ENCODE measurements at places on chromosomes 12 and 14.

DNA sequence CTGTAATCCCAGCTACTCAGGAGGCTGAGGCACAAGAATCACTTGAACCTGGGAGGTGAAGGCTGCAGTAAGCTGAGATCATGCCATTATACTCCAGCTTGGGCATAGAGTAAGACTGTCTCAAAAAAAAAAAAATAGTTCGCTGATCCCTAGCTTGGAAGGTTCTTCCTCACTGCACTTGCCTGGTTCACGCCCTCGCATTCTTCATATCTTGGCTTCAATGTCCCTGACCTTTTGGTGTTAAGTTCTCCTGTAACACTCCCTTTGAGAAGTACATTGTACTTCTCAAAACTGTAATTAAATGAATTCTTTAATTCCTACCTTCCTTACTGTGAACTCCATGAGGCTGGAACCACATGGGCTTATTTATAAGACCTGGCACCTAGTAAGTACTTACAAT is 16.5 kb upstream of the TPCN1 start:
- no peak for DNase-seq

DNA sequence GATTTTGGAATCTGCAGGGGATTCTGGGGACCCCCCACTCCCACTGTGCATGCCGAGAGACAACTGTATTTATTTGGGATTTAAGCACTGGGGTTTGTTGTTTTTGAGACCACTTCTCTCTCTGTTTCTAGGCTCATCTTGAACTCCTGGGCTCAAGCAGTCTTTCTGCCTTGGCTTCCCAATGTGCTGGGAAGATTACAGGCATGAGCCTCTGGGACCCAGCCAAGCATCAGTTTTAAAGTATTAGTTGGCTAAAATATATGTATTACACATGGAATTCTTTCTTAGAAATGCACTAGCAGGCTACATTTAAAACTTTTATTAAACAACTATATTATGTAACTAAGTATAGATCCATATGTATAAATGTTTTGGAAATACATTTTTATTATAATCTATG is 78.3 kb downstream of the AEBP2 start:
- DNase-seq: no peak

DNA sequence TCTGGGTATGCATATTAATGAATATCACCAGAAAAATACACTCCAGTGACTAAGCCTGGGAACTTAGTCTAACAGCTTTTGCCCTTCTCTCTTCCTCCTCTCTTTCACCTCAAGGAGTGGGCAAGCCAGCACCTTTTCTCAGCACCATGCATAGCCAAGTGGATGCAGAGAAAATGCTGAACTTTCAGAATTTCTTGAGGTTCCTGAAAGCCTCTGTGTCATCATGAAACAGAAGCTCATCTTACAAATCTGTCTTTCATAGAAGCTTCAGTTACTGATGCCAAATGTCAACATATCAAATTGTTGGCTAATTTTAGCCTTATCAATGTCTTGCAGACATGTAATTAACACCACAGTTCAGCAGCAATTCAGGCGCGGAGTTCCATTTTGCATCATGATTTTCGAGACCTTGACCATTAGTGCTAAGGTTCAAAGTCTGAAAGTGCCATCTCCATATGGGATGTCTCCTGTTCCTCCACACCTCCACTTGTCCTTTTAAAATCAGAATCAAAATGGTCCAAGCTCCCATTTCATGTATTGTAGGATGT is 51.1 kb upstream of the RPH3A start:
- DNase-seq: no peak

GRCh38 chr12:45050751-45051571 is at the start of gene DBX2:
Gene DBX2 (minus strand): TSS chr12:45051099. CDS start chr12:45050927, 172 bp downstream.
- DNase-seq: no peak

DNA sequence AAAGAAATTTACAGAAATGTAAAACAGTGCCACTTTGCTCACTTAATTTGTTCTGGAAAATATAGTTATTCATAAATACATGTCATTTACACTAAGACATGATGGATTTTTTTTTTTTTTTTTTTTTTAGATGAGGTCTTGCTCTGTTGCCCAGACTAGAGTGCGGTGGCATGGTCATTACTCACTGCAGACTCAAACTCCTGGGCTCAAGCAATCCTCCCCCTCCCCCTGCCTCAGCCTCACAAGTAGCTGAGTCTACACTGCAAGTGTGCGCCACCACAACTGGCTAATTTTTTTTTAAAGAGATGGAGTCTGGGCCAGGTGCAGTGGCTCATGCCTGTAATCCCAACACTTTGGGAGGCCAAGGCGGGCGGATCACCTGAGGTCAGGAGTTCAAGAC is 101.2 kb downstream of the PPP2R5C start:
- no peak for DNase-seq

DNA sequence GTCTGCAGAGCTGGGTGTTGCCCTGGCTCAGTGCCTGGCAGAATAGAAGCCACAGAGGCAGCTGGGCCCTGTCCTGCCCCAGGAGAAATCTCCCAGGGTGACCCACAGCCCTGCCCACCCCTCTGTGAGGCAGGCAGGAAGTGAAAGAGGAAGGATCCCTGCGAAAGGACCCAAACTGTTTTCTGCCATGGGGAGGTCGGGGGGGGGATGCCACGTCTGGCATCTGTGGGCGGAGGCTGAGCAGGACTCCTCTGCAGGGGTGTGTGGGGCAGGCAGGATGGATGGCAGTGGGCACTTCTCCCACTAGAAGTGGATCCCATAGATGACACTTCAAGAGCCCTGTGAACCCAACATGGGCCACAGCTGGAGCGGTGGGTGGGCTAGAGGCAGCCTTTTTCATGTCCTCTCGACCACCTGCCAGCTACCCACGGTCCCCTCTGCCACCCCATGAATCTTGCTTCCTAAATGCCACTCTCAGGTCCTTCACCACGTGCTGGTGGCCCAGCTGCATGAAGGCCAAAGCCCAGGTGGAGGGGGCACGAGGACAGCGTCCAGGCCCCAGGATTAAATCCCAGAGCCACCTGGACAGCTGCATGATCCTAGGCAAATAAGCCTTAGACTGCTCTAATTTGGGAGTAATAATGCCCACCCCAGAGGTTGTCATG is 3.6 kb downstream of the PAPLN start:
- DNase-seq: peak; percentile 59

DNA sequence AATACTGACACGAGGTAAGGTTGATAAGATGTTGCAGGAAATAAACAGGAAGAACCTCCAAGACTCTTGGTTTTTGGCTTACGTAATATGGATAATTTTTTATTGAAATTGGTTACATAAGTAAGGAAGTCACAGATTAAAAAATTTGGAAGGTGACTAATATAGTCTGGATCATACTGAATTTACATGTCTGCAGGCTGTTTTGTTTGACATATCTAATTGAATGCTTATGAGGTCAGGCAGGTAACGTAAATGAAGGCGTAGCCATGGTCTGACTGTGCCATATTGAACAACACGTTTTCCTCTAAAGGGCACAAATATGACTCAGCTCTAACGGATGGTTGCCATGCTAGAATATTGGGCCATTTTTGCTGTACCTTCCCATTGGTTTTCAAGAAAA is 648.1 kb upstream of the NOVA1 start:
- DNase-seq: no peak

GRCh38 chr12:84811291-84811690 is 101.3 kb downstream of the SLC6A15 start:
- DNase-seq: no peak

- no peak for DNase-seq
Measured at GRCh38 chr14:65502676-65503124, 90.2 kb downstream of the FUT8 start.

- DNase-seq: no peak
Measured at GRCh38 chr12:23576372-23576771, 373.1 kb downstream of the SOX5 start.

DNA sequence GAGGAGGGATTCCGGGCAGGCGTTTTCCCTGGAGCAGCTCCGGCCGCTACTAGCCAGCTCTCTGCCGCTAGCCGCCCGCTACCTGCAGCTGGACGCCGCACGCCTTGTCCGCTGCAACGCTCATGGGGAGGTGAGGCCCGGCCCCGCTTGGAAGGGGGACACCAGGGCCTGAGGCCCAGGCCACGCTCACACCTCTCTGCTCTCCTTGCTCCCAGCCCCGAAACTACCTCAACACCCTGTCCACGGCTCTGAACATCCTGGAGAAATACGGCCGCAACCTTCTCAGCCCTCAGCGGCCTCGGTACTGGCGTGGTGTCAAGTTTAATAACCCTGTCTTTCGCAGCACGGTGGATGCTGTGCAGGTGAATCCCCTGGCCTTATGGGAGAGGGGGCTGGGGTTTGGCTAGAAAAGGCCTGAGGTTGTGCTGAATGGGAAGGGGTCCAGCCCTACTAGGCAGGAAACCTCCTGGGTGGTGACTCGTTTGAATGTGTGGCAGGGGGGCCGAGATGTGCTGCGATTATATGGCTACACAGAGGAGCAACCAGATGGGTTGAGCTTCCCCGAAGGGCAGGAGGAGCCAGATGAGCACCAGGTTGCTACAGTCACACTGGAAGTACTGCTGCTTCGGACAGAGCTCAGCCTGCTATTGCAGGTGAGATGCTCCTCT is 597 bp downstream of the RNF31 start:
- DNase-seq: no peak

GRCh38 chr12:115758877-115759620 is 518.4 kb downstream of the MED13L start:
- DNase-seq: no peak

GRCh38 chr12:3379079-3379478 is 111.9 kb upstream of the PRMT8 start:
- DNase-seq: no peak

DNA sequence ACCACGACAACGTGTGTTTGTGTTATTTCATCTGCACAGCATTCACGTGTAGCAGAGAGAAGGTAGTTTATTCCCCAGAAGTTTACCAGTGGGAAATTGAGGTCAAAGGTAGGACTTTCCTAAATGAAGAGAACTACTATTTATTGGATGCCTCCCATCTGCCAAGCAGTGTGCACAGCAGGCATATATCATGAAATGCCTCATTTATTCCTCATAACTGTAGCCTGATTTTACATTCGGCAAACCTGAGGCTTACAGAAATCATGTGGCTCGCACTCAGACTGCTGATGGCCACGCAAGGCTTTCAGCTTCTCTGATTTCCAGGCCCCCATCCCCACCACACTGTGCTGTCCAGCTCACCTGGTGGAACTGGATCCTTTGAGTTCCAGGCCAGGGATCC is 33.5 kb downstream of the NTF3 start:
- no peak for DNase-seq

GRCh38 chr12:130917607-130918006 is 36.1 kb upstream of the ADGRD1 start:
- no peak for DNase-seq

DNA sequence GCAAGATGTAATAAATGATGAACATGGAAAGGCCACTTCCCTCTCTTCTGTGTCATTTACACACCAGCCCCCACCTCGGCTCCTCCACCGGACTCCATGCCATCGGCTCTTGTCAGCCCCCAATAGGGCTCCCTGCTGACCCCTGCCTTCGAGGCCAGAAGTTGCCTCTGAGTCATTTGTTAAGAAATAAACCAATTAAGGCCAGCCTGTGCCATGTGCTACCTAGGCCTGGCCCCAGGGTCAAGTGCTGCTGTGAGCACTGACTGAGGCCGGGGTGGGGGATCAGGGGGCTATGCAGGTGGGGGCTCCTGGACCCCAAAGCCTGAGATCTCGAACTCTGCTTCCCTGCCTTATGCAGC is 53.2 kb downstream of the TESC start:
- DNase-seq: no peak

- DNase-seq: no peak
Measured at GRCh38 chr14:60945984-60946383, 34.9 kb downstream of the TRMT5 start.

DNA sequence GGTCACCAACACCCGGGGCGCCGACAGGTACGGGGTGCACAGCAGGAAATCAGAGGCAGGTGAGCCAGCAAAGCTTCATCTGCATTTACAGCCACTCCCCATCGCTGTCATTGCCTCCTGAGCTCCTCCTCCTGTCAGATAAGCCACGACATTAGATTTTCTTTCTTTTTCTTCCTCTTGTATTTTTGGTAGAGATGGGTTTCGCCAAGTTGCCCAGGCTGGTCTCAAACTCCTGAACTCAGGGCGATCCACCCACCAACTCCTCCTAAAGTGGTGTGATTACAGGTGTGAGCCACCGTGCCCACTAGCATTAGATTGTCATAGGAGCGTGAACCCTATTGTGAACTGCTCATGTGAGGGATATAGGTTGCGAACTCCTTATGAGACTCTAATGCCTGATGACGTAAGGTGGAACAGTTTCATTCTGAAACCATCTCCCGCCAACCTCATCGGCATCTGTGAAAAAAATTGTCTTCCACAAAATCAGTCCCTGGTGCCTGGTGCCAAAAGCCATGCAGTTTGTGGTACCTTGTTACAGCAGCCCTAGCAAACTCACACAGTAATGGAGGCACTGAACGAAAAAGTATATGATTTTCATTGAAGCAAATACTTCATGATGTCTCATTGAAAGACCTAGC is 1.5 kb downstream of the STYK1 start:
- no peak for DNase-seq

- no peak for DNase-seq
Measured at GRCh38 chr12:56110571-56110970, 5.9 kb upstream of the RPL41 start.

DNA sequence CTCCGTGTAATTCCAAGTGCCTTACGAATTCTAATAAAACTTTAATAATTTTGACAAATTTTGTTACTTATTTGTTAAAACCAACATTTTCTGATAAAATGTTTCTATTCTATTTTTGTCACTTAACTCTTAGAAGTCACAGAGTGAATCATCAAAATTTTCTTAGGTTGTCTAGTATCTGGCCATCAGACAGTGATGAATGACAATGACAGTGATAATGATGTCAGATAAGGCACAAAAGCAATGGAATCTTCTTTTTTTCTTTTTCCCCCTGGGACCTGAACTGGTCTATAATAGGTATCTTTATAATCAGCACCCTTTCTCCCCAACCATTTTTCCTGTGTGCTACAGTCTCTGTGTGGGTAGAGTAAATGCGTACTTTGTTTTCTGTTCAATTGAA is 407.3 kb downstream of the SOX5 start:
- no peak for DNase-seq

DNA sequence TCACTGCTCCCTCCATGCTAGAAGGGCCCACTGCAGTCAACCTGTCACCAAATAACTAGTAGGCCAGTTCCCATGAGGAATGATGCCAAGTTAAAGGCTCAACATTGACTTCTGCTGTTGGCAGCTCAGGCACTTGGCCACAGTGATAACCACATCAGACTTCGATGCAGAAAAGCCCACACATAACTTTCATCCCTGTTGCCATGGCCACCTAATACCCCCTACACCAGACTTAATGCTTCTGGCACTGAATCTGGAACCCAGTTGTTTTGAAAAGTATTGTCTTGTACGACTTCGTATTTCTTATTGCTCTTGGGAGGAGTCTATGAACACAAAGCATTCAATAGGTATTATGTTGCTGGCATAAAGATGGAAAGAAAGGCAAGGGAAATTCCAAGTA is 44.3 kb upstream of the HELB start:
- DNase-seq: no peak

GRCh38 chr12:19065871-19066270 is 63.7 kb upstream of the PLEKHA5 start:
- no peak for DNase-seq

GRCh38 chr12:123398177-123398549 is 14.2 kb downstream of the KMT5A start:
- DNase-seq: no peak

Data from RWPE2 (cell line).